ENCODE measurements at places on chromosomes 4 and X.

DNA sequence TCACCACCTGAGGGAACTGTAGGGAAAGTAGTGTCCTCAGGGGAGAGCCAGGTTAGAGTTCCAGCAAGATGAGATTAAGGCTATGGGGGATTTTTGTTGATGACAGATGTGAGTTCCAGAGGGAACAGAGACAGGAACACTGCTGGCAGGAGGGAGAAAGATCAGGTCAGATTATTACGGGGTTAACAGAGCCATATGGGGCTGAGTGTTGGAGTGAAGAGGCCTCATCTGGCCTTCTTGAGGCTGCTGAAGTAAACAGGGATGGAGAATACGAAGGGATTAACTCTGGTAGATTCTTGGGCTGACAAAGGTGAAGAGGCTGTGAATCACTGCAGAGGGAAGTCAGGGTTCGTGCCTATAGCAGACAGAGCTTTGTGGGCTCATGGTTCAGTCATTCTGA is 47.9 kb upstream of the POU4F2 start:
- DNase-seq: no peak

DNA sequence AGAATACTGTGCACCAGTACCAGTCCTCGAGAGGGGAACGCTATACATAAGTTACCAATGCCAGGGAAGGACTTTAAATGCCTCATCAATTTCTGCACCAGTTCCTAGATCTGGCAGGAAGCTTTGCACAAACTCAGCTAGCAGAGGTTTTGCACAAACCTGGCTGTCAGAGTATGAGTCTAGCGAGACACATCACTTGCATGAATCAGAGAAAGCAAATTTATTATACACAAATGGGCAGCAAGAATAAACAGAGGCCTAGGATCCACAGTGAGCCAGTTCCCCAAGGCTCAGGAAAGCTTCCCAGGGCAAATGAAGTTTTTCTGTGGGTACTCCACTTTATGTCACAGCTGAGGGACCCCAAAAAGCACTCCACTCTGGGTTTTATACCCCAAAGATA is 523.5 kb downstream of the CFAP47 start:
- DNase-seq: no peak

GRCh38 chr4:188781655-188782054 is 642.4 kb downstream of the TRIML1 start:
- DNase-seq: no peak

DNA sequence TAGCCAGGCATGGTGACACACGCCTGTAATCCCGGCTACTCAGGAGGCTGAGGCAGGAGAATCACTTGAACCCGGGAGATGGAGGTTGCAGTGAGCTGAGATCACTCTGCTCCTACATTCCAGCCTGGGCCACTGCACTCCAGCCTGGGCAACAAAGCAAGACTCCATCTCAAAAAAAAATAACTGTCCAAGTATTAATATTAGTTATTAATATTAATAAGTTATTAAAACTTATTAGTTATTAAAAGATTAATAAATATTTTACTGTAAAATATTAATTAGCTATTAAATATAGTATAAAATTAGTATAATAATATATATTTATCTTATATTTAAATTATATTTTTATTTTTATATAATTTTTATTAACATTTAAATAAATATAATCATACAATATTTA is 19.5 kb upstream of the NDST3 start:
- no peak for DNase-seq

DNA sequence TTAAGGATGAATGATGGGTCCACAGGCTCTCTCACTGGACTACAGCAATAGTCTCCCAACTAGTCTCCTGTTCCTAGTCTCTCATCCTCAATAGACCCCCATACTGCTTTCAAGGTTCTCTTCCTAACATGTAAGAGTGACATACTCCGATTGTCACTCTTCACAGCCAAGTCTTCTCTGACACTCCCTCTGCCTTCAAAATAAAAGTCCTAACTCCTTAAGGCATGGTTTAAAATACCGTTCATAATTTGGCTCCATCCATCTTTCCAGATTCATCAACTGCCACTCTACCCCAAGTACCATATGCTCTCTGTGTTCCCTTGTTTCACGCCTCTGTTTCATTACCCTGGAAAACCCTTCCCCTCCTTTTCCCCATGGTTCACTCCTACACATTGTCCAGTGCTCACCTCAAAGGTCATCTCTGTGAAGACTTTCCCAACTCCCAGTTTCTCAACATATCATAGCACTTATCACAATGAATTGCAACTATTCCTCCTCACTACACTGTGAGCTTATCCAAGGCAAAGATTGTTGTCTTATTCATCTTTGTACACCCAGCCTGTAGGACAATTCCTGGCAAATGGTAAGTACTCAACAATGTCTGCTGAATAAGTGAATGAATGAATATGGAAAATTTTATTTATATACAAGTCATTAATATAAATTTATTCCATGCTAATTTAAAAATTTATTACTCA is 26.0 kb downstream of the SMARCA1 start:
- DNase-seq: no peak

DNA sequence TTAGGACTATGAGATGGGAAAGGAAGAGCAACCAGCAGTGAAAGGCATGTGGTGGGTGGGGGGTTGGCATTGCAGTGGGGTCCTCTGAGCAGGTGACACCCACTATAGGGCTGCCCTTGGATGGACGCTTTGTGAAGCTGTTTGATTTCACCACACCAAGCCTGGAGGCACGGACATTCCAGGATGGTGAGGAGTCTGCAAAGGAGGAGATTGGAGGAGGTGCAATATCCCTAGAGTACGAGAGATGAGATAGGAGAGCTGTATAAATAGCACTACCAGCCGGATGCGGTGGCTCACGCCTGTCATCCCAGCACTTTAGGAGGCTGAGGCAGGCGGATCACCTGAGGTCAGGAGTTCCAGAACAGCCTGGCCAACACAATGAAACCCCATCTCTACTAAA is 42.3 kb downstream of the SHOX start:
- no peak for DNase-seq

GRCh38 chrX:118345045-118345463 is 852 bp upstream of the WDR44 start:
- DNase-seq: no peak

- DNase-seq: no peak
Observed at GRCh38 chr4:47075919-47076318, 44.6 kb downstream of the GABRB1 start.

GRCh38 chrX:46179748-46180147 is 365.5 kb downstream of the ZNF674 start:
- DNase-seq: no peak

DNA sequence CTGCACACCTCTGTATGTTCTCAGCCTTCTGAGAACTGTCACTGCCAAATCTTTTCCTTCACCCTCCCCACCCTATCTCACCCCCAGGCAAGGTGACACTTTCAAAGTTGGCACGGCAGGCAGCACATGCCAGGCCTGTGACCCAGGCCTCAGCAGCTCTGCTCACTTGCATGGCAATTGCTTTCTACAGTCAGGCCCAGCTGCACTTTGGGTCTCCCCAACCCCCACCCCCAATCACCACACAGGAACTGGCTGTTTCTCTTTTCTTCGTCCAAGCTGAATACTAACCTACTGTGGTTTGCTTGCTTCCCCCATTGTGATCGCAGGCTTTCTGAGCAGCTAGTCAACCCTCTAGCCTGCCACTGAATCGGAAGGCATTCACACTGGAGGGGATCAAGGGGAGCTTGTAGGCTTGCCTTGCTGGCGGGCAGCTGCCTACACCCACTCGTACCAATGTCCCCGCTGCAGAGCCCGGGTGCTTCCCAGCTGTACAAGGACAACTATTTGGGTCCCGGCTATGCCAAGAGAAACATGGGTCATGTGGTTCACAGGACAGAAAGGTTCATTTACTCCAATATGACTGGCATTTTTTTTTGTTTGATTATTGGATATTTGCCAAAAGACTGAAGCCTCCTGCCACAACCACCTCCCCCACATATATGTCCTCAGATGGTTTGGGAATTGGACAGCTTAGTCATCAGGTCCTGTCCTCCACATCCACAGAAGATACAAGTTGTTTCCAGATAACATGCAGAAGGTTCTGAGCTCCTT is 28.1 kb downstream of the SLC25A43 start:
- no peak for DNase-seq

GRCh38 chr4:123449362-123449761 is 52.8 kb downstream of the SPRY1 start:
- DNase-seq: no peak

GRCh38 chr4:107125496-107125895 is 89.4 kb upstream of the DKK2 start:
- DNase-seq: no peak

- no peak for DNase-seq
Observed at GRCh38 chr4:89267846-89268245, 39.8 kb downstream of the GPRIN3 start.

GRCh38 chrX:54494166-54494988 is 1.7 kb downstream of the FGD1 start:
- no peak for DNase-seq

DNA sequence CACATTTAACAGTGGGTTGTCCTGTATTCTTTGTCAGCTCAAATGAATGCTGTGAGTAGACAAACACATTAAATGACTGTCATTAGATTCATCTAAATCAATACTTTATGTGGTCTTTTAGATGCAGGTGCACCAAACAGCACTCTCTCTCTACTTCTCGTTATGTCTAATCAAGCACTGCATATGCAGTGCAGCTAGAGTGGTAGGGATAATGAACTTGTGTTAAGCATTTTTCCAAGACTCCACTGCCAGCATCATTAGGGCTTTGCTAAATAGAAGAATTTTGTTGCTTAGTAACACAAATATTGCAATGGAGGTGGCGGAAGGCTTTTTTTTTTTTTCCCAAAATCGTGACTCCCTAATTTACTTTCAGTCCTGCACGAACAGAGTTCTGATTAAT is 447.0 kb upstream of the GALNT7 start:
- no peak for DNase-seq

Measured in vagina (tissue), 2 donors.